ENCODE measurements at places on chromosomes 12 and 14.

GRCh38 chr12:51911307-51911706 is 4.0 kb downstream of the ACVRL1 start:
- no peak for DNase-seq

- no peak for DNase-seq
Measured at GRCh38 chr12:6193853-6194815, 6.1 kb upstream of the CD9 start.

DNA sequence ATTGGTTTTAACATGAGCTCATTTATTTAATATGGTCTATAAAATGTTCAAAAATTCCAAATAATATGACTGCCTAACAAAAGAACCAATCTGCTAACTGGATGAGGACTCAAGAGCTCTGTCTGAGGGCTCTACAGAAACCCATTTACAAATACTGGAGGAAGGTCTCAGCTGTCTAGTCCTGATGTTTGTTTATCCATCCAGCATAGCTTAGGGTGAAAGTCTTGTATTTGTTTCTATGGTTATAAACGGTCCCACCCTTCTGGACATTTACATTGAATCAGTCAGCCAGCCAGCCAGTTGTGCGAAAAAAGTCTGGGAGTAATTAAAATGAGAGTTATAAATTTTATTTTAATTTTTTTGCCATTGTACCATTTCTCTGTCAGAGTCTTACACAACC is 220.7 kb downstream of the BMP4 start:
- no peak for DNase-seq

GRCh38 chr12:4270831-4271716 is 2.5 kb upstream of the CCND2 start:
- DNase-seq, result no peak

DNA sequence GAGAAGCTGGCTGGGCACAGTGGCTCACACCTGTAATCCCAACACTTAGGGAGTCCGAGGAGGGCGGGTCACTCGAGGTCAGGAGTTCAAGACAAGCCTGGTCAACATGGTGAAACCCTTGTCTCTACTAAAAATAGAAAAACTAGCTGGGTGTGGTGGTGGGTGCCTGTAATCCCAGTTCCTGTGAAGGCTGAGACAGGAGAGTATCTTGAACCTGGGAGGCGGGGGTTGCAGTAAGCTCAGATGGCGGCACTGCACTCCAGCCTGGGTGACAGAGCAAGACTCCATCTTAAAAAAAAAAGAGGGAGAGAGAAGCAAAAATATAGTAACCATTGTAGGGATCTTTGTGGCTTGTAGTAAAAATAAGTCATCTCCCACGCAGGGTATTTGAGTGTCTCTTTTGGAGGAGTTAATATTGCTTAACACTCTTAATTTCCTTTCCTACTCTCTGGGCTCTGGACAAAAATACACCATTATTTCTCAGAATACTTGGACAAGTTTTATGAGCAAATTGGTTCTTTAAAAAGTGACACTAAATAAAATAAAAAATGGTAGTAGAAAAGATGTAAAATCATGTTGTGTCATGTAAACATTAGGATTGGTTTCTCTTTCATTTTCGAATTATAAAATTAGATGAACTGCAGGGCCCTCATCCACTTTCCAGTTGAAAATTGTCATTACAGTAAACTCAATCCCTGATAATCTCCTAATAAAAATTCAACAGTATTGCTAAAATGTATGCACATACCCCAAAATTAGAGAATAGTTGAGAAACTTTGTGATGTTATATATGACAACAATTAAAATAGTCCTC is 61.1 kb upstream of the C12orf71 start:
- DNase-seq, result no peak

- DNase-seq, result no peak
Measured at GRCh38 chr12:13372386-13372785, 175.9 kb downstream of the EMP1 start.

DNA sequence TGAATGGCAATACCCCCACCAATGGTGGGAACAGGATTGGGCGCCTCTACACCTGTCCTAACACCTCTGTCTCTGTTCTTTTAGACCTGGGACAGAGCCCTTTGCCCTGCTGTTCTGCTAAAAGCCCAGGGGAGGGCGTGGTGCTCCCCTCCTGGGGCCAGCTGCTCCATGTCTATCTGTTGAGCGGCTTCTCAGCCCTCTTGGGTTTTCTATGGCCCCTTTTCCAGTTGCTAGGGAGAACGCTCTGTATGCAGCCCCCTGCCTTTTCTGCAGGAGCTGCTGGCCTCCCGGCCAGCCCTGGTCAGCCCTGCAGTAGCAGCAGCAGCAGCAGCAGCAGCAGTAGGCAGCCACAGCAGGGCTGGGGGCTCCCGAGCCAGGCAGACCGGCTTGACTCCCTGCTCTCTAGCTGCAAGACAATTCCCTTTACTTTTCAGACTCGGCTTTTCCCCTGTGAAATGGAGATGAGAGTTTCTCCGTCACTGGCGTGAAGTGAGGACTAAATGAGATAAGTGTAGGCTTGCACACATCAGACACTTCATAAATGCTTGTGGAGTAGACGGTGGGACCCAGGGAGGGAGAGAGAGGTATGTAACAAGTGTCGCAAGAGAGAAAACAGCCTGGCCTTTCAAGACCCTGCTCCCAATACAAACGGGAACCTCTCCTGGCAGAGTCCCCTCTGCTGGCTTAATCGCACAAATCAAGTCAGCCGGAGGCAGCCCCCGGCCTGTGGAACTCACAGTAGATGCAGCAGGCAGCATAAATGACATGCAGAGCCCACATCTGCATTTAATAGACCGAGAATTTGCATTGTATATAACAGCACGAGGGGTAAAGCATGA is 1.0 kb downstream of the RTL1 start:
- DNase-seq, result no peak

DNA sequence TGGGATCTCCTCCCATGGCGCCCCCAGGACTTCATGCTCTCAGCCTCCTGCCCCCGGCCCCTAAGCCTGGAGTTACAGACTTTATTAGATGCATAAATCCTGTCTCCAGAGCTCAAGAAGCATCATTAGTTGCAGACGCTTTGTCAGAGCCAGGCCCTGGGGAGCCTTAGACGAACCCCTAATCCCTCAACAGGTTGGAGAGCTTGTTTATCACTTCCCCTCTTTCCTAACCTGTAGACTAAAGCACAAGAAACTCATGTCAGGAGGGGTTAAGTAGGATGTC is 260 bp upstream of the NPFF start:
- DNase-seq, result no peak

GRCh38 chr12:121465921-121466793 is 66.2 kb downstream of the RNF34 start:
- no peak for DNase-seq

GRCh38 chr12:13735734-13736133 is 245.7 kb downstream of the GRIN2B start:
- DNase-seq, result no peak

GRCh38 chr12:2125651-2126522 is 73.1 kb downstream of the CACNA1C start:
- DNase-seq, result no peak

DNA sequence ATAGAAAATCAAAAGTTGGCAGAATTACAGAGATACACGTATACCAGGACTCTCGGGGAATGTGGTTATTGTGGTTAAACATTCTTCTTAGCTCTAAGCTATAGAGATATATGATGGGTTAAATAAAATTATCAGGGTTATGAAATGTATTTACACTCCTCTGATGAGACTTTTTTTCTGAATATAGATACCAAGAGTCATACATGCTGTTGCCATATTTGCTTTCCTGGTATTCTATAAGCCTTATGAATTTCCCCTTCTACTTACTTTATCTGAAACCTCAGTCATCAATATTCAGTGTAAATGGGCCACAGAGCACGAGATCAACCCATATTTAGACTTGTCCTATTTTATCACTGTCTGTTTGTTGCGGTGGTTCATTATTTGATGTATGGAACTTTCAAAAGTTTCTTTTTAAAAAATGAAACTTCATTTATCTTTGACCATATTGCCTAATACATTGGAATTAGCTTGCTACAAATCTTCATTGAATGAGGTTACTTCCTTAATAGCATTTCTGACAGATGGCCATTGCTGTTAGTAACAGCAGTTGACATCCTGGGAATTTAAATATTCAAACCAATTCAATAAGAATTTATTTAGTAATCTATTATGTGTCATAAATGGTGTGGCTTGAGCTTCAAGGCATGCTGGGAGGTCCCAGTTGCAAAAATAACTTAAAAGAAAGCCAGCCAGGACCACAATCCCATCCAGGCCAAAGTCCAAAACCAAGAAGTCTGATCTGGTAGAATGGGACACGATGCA is 393.5 kb downstream of the PCNX1 start:
- DNase-seq, result no peak

- no peak for DNase-seq
Measured at GRCh38 chr12:90460681-90461080, 494.3 kb downstream of the CCER1 start.

DNA sequence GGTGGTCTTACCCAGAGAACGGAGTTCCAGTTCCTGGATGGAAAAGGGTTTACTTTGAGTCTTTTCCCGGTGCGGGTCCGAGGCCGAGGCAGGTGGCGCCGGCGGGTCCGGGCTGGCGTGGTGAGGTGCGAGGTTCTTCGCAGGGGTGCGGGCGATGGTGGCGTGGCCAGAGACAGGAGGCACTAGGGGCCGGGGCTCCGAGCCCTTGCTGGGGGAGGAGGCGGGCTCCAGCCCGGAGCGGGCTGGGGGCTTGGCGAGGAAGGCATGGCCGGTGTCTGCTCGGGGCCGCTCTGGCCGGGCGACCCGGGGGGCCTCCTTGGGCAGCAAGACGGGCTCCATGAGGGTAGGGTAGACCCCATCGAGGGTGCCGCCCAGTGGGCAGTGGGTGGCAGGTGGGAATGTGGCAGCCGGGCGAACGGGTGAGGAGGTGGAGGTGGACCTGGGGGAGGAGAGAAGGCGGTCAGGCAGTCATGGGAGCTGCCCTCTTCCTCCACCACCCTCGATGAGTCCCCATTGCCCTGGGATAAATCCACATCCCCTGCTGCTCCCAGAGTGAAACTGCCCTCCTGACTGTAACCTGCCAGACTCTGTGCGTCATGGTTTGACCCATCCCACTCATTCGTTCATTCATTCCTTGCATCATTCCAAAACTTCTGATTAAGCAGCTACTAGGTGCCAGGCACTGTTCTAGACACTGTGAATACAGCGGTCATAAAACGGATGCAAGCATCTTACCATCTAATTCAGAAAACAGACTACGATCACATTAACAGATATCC is 42.0 kb downstream of the RFLNA start:
- no peak for DNase-seq

- no peak for DNase-seq
Measured at GRCh38 chr12:103794309-103795213, 46.5 kb downstream of the NT5DC3 start.

DNA sequence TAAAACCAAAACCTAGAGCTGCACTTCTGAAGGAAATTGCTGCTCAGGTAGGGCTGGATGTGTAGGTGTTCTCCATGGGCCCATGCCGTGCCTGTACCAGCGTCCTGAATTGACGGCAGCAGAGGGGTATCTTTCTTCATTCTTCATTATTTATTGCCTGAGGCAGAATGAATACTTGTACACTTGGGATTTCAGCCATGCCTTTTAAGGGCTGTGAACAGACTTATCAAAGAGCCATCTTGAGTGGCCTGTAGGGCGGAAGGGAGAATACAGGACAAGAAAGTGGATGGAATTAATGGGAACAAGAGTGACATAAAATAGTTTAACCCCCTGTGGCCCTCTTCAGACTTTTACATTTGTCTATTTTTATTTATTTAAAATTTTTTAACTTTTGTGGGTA is 61.4 kb downstream of the RASSF3 start:
- DNase-seq, result no peak

GRCh38 chr14:70190156-70190555 is 1.4 kb upstream of the SLC8A3 start:
- no peak for DNase-seq

DNA sequence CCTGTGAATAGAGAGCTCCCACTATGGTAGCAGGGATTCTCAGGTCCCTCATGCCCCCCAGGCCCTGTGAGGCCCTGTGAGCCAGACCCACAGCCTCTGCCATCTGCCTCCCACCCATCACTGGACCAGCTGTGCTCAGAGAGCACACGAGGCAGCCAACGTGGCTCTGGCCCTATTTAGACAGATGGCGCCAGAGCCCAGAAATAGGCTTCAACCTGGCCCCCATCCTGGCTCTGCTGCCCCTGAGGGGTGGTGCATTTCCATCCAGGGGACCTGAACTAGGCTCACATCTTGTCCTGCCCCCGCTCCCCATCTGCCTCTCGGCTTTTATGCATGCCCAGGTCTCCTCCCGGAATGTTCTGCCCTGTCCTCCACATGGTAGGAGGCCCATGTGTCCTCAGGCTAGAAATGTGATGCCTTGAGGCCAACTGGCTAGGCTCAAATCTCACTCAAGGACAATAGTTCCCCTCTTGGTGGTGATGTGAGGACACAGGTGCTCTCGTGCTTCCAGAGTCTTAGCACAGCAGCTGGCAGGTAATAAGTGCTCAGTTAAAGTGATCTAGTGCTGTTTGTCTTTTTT is 18.9 kb downstream of the TMEM63C start:
- no peak for DNase-seq

DNA sequence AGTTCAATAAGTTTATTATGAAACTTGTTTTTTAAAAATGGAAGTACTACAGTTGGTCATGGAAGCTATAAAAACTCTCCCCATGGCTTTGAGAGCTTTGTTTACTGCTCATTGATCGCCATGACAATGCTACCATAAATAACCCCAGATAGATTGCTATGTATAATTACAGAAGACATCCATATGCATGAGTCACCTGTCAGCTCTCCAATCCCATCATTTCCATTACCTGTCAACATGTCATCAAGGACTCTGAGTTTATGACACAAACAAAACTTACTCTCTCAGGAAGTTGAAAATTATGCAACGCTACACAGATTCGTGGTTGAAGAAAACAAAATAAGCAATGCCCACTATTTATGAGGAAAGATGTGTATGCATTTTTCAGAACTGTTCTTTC is 144.4 kb downstream of the SEC23A start:
- no peak for DNase-seq

DNA sequence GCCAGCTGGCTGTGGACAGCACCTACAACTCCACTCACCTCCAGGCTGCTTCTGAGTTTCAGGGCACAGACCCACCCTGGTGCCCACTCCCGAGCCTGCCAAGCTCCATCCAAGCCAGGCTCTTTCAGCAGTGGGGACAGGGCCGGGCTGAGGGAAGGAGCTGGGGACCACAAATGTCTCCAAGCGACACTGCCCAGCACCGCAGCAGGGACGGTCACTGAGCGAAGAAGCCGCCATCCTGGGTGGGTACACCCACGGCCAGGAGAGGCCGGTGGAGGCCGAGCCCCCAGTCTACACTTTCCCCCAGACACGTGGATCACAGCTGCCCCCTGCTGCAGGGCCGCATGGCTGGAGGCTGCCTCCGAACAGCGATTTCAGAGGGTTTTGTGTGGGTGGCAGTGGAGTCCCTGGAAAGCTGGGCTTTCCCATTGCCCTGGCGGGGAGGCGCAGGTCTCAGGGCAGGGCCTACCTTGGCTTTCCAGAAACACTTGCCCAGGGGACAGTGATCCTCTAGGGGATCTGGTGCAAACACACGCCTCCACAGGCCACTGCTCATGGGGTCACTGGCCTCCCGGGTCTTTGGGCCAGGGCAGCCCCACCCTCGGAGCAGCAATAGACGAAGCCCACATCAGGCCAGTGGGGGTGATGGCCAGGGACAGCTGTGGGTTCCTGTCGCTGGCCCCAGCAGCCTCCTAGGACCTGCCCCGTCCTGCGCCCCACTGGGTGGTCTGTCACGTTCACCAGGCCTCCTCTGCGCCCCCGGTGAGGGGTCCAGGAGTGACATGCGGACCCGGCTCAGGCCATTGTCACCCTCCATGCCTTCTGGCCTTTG is 1.2 kb upstream of the GPR132 start:
- no peak for DNase-seq

Measured in NCI-H748 treated with DMSO at 0.1 percent for 48 hours (cell line).